Bronchial epithelial cell (primary cell): ENCODE measurements at places on chromosomes 5 and 9.

GRCh38 chr5:19098434-19098833 is 889.6 kb downstream of the CDH18 start:
- no peak for DNase-seq

DNA sequence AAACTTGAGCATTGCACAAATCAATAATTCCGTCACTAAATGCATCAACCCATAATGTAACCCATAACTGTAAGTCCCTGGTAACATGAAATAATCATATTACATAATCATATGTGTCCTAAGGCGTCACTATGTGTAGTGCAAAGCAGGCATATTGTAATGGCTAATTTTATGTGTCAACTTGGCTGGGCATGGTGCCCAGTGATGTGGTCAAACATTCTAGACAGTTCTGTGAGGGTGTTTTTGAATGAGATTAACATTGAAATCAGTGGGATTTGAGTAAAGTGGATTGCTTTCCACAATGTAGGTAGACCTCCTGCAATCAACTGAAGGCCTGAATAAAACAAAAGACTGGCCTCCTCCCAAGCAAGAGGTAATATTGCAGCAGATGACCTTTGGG is 794.4 kb upstream of the ACO1 start:
- DNase-seq, result peak; percentile 74

DNA sequence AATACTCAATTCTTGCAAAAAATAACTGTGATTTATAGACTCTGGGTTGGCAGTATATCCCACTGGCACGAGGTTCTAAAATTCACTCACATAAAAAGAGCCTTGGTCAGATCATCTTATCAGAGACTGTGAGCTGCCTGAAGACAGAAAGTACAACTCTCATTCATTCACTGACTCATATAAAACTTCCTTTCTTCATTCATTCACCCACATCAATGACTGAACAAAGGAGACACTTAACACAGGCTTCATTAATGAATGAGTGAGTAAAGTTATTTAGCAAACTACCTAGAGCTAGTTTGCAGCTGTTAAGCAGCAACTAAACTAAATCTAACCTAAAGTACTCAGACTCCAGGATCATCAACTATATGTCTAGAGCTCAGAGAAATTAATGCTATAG is 214.7 kb downstream of the DENND1A start:
- no peak for DNase-seq

- DNase-seq, result no peak
These were observed 29.8 kb downstream of the PIK3R1 start for GRCh38 chr5:68245319-68245718.

DNA sequence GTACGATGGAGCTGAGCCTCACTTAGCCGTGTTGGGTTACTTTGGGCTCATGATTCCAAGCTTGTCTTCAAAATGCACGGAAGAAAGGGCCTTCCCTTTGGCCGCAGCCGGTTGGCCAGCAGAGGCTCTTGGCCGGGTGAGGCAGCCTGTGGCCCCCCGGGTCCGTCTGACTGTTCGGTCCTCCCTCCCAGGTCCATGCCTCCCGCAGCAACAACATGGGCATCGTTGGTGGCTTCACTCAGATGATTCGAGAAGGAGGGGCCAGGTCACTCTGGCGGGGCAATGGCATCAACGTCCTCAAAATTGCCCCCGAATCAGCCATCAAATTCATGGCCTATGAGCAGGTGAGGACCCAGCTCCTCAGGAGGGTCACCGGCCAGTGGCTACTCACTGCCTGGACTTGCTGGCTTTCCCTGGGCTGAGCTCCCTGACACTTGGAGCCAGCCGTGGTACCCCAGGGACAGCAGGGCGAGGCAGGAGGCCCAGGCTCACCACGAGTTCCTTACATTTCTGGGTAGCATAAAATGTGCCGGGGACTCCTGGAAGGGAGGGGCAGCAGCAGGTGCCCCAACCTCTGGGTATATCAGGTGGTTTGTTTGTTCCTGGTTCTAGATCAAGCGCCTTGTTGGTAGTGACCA is 21.9 kb downstream of the PTGES2 start:
- DNase-seq, result no peak

DNA sequence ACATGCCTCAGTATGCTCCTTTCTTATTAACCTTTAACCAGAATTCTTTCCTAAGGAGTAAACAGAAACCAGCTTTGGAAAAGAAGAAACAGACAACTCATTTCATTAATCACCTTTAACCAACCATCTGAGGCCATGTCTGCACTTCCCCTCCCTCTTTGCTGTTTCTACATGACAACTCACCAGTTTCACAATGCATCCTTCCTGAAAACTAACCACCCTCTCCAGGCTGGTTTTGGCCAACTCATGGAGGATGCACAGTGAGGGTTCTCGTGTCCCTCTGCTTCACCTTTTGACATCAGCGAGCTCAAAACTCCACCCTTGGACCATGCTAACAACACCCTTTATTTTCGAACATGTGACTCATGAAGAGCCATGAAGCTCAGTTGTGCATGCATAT is 244.1 kb downstream of the ELAVL2 start:
- DNase-seq, result peak; percentile 99

DNA sequence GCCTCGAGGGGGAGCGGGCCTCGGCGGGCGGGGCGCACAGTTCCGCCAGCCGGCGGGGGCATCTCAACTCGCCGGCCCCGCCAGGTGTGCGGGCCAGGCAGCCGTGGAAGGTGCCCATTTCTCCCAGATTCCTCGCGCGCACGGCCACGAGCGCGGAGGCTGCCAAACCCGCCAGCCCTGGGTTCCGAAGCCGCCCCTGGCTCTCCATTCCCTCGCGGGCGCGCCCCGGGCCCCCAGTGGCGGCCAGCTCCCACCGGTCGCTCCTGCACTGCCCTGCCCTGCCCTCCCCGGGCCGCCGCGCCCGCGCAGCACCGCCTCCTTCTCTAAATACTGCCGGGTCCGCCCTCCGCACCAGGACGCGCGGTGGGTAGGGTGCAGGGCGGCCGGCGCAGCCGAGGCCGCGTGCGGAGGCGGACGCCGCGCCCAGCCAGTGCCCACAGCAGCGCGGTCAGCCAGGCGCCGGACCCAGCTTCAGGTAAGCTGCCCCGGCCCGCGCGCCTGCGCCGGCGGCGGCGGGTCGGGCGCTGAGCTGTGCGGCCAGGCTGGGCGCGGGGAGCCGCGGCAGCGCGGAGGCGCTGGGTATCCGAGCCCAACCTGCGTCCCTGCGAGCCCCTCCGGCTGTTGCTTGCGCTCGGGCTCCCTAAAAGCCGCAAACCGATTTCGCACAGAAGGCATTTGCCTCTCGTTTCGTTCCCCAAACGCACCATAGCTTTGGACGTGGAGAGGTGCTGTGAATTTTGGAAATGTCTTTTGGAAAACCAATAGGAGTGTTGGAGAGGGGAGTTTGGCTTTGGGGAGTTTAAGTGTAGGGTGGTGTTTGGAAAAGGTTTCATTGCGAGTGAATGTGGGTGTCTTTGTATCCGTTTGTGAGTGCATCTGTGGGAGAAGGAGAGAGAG is at the start of gene TMEM171:
Gene TMEM171 (plus strand): TSS at position 354 of the 897 bp plus-strand sequence. CDS start 2,799 bp downstream, outside the sequence.
- peak; percentile 52 for DNase-seq

DNA sequence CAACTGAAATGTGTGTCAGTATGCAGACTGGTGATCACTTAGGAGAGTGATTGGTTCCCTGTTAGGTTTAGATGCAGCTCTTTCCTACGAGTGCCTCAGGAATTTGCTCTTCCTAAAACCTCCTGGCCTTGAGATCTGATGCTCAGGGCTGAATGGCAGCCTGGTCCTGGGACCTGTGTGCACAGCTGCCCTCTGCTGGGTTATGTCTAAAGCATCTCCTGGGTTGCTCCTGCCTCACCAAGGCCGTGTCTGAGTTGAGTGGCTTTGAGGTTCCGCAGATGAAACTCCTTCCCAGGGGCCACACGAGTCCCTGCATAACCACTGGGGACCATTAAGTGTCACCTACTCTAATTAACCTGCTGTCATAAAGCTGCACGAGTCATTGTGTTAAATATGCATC is 59.5 kb downstream of the MVB12B start:
- DNase-seq, result peak; percentile 45

DNA sequence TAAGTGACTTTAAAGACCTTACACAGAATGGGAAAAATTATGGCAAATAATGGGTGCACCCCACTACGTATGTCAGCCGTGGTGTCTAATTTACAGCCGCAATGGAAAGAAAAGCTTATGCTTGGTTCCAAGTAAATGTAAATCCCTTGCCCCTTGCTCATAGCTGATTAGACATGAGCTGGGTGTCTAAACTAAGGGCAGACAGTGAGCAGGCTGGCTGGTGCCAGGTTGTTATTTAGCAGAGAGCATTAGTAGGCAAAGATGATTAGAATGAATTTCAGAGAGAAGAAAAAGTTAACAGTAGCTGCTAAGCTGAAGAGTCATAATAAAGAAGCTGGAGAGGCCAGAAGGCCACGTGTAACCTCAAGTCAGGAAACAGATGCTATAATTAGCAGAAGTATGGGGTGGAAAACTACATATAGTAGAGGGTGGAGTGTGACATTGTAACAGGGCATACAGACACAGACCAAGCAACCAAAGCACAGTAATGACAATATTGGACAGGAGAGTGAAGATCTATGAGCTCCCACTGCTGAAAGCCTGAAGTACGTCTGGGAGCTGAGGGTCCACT is 257.7 kb downstream of the MCTP1 start:
- DNase-seq, result no peak

DNA sequence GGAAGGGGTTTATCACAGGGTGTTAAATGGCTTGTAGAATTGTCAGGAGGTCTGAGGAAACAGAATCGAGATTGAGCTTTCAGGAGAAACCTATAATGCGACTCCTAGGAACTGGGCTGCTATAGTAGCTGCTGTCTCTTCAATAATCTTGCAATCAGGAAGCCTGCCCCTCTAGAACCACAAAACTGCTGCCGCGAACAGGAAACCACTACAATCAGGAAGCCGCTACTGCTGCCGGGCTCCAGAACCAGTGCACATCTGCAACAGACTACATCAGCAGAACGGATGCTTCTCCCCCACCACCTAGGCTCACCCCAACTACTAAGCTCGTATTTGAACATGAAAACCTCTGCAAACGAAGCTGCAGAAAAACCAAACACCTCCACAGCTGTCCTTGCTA is 31.6 kb downstream of the TNFSF8 start:
- DNase-seq, result no peak

- peak; percentile 21 for DNase-seq
These were observed 166.2 kb downstream of the NFIB start for GRCh38 chr9:14147738-14148137.

- no peak for DNase-seq
These were observed 549.1 kb upstream of the DAP start for GRCh38 chr5:11310158-11310557.

- peak; percentile 80 for DNase-seq
These were observed 36.8 kb upstream of the NEK6 start for GRCh38 chr9:124220946-124221451.
